PC-3 (cell line): ENCODE measurements at places on chromosomes 1 and 21.

DNA sequence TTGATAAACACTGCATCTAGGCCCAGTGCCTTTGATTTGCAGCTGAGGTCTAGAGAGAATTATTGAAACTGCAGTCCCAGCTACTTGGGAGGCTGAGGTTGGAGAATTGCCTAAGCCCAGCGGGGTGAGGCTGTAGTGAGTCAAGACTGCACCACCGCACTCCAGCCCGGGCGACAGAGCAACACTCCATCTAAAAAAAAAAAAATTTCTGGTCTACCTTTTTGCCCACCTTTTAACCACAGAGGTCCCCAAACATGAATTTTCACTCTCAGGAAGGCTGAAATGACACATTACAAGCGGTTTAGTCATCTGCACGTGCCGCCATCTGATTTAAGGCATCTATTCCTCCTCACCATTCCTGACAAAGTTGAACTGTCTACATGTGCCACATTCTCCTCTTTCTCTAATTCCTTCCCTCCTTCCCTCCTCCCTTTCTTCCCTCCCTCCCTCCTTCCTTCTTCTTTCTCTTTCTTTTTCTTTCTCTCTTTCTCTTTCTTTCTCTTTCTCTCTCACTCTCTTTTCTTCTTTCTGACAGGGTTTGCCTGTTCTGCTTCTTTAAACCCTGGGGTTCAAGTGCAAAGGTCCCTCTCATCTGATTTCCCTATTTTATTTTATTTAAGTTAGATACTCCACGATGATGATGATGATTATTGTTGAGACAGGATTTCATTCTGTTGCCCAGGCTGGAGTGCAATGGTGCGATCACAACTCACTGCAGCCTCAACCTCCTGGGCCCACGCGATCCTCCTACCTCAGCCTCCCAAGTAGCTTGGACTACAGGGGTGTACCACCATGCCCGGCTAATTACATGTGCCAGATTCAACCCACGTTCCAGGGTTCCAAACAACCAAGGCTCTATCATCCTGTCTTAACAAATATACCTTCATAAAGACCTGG, 3.0 kb upstream of the SOD1 start:
- peaks cover 27% of the 10 kb centered on the region for H3K4me1 ChIP-seq
- H3K27ac ChIP-seq, result no peak overlapping the region
- no peak overlapping the region for H3K4me3 ChIP-seq
- peak; percentile 55 for DNase-seq
- H3K36me3 ChIP-seq, result peaks cover under 1% of the 10 kb centered on the region; the same call in 1 of the 2 replicates

DNA sequence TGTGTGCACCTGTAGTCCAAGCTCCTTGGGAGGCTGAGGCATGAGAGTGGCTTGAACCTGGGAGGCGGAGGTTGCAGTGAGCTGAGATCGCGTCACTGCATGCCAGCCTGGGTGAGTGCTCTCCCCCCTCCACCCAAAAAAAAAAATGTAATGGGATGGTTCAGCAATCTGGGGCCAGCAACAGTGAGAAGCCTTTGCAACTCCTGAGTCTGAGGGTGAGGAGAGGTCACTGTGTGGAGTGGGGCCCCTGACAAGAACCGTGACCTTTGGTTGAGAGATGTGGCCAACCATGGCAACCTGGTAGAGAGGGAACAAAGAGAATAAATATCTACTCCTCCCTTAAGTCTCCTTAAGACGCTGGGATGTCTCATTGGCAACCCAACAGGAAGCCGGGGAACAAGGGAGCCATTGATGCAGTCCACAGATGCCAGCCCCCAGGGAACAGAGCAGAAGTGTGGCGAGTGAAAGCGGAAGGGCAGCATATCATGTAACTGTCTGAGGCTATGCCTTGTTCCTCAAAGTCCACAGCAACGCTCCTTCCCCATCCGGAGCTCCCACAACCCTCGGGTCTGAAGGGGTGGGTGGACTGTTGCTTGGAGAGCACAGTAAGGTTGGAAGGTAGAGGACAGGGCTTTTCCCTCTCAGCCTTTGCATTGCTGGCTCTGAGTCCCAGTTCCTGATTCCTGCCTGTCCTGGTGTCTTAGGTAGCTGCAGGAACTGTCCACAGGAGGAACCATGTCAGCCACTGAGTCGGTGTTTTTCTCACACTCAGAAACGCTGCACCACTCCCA, 8.3 kb downstream of the TRNP1 start:
- H3K4me3 ChIP-seq, result no peak overlapping the region
- H3K27me3 ChIP-seq, result no peaks in the 10 kb centered on the region
- H3K27ac ChIP-seq, result peak overlapping the region; percentile 30
- peaks cover 64% of the 10 kb centered on the region for H3K4me1 ChIP-seq
- peaks cover 4% of the 10 kb centered on the region; the same call in 1 of the 2 replicates for H3K36me3 ChIP-seq
- DNase-seq, result peak; percentile 46

DNA sequence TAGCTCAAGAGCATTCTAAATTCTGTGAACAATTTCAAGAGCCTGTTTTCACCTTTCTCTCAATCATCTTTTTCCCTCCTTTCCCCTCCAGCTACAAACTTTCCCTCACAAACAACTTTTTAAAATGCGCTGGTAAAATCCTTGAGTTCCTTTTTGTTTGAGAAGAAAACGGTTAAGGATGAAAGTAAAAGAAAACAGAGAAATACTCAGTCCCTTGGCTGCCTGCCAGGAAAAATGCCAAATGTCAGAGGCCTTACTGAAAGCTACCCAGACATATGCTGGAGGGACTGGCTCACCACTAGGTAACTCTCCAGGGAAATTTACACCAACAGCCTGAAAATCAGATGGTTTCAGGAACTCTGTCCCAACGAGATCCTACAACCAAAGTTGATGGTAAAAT, 11.0 kb upstream of the SERBP1 start:
- H3K4me3 ChIP-seq, result no peak overlapping the region
- H3K27ac ChIP-seq, result no peak overlapping the region
- peak; percentile 35 for DNase-seq
- no peaks in the 10 kb centered on the region for H3K4me1 ChIP-seq
- no peaks in the 10 kb centered on the region for H3K27me3 ChIP-seq
- H3K36me3 ChIP-seq, result no peaks in the 10 kb centered on the region

DNA sequence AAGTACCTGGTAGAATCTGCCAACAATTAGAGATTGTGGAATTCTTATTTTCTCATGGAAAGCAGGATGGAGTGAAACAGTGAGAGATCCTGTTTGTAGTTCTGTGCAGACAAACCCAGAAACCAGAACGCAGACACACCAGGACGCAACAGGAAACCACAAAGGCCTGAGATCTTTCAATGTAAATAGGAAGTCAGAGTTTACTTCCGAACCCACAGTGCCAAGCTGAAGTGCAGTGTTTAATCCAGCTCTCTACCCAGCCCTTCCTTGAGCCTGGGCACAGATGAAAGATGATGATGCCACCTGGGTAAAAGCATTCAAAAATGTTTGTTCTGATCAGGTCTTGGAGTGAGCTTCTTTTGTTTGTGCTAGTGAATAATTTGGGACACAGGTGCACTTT, 244.2 kb upstream of the HOOK1 start:
- no peaks in the 10 kb centered on the region for H3K27me3 ChIP-seq
- no peak overlapping the region for H3K4me3 ChIP-seq
- H3K36me3 ChIP-seq, result no peaks in the 10 kb centered on the region
- peaks cover 16% of the 10 kb centered on the region for H3K4me1 ChIP-seq

DNA sequence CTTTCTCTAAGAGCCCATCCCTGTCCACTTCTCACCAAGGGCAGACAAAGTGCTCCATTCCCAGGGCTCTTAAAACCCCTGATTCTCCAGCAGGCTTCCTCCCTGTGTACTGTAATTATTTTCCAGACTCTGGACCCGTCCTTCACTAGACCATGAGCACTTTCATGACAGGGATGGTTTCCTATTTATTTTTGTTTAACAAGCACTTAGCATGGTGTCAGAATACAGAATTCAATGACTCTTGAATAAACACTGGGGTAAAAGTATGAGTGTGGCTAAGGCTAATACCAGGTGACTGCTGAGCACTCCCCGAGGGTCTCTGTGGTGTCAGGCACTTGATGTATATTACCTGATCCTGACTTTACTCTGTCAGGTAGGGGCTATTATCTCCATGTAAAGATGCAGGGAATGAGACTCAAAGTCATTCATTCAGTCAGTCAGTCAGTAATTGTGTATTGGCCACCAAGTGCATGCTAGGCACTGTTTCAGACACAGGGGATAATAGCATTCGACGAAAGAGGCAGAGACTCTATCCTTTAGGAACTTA, 47.2 kb downstream of the C1orf21 start:
- no peaks in the 10 kb centered on the region for H3K27me3 ChIP-seq
- H3K4me1 ChIP-seq, result no peaks in the 10 kb centered on the region
- no peak overlapping the region for H3K27ac ChIP-seq
- H3K4me3 ChIP-seq, result no peak overlapping the region
- H3K36me3 ChIP-seq, result no peaks in the 10 kb centered on the region

- H3K27ac ChIP-seq, result no peak overlapping the region
- no peak for DNase-seq
- no peak overlapping the region for H3K4me3 ChIP-seq
- H3K4me1 ChIP-seq, result peaks cover 51% of the 10 kb centered on the region
- no peaks in the 10 kb centered on the region for H3K36me3 ChIP-seq
- no peaks in the 10 kb centered on the region for H3K27me3 ChIP-seq
Measured at GRCh38 chr1:60942896-60943638, 139.3 kb upstream of the NFIA start.

DNA sequence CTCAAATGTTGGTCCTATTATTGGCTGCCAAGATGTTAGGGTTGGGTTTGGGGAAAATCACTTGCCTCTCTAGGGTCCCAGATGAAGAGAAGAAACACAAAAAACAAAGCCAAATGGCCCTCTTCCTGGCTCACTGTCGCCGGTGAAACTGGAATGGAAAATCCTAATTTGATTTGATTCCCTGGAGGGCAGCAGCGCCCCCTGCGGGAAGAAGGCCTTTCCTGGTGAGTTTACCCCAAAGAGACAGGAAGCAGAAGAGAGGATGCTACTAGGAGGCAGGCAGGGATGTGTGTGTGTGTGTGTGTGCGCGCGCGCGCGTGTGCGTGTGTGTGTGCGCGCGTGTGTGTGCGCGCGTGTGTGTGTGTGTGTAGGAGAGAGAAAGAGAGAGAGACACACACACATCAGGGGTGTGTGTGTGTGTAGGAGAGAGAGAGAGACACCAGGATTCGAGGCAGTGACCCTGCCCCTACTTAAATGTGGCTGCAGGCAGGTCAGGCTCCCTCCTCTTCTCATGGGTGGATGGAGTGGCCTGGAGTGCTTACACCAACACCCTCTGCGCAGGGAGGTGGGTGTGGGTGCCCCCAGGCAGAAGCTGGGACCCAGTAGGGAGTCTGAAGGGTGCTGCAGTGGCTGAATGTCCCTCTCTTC, 3.1 kb upstream of the SELENON start:
- H3K4me1 ChIP-seq, result peaks cover 16% of the 10 kb centered on the region; the same call in 1 of the 2 replicates
- peak overlapping the region; percentile 12; the same call in 1 of the 2 replicates for H3K4me3 ChIP-seq
- no peak overlapping the region for H3K27ac ChIP-seq
- H3K27me3 ChIP-seq, result no peaks in the 10 kb centered on the region
- no peaks in the 10 kb centered on the region for H3K36me3 ChIP-seq

- peak; percentile 37 for DNase-seq
- H3K27me3 ChIP-seq, result no peaks in the 10 kb centered on the region
- no peaks in the 10 kb centered on the region for H3K4me1 ChIP-seq
- H3K27ac ChIP-seq, result no peak overlapping the region
Measured at GRCh38 chr1:248047008-248047407, 372 bp downstream of the OR2L3 start.

GRCh38 chr1:65213271-65214023, 65.4 kb downstream of the AK4 start:
- no peaks in the 10 kb centered on the region for H3K36me3 ChIP-seq
- H3K27me3 ChIP-seq, result no peaks in the 10 kb centered on the region
- no peak for DNase-seq
- H3K4me1 ChIP-seq, result no peaks in the 10 kb centered on the region

DNA sequence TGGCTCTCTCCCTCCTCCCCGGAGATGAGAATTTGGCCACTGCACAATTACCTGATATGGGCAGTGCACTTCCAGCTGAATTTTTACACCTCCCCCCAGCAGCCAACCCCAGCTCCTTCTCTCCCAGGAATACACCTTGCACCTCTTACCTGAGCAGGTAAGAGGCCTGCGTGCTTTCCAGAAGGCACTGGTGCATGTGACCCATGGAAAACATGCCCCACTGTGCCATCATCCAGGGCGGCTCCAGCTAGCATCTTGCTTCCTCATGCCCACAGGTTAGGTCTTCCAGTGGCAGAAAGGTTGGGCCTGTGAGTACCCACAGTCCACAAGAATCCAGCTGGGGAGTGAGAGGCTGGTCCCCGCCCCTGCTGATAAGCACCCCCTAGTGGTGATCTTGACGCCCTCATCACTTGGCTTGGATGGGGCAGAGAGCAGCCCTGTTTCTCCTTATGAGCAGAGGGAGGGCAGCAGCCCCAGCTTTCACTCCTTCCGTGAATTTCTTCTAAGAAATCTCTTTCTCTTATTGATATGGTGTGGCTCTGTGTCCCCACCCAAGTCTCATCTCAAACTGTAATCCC, 57.8 kb downstream of the EDARADD start:
- no peaks in the 10 kb centered on the region for H3K4me1 ChIP-seq
- H3K27ac ChIP-seq, result no peak overlapping the region
- H3K36me3 ChIP-seq, result no peaks in the 10 kb centered on the region
- DNase-seq, result peak; percentile 13
- no peak overlapping the region for H3K4me3 ChIP-seq

- H3K36me3 ChIP-seq, result no peaks in the 10 kb centered on the region
- no peak overlapping the region for H3K4me3 ChIP-seq
- no peaks in the 10 kb centered on the region for H3K4me1 ChIP-seq
Measured at GRCh38 chr21:44462834-44463200, 7.5 kb downstream of the LRRC3 start.

DNA sequence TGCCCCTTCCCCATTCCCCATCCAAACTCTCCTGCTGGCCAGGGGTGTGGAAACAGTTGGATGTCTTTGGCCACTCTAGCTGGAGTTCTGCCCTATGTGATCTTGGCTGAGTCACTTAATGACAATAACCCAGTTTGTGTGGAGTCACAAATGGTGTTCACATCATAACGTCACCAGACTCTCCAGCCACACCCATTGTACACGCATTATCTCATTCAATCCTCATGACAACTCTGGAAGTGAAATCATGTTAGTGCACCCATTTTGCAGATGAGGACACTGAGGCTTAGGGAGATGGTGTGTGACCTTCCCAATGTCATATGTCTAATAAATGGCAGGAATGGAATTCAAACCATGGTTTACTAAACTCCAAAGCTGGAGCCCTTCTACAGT, 1.2 kb upstream of the CDA start:
- no peaks in the 10 kb centered on the region for H3K36me3 ChIP-seq
- H3K4me3 ChIP-seq, result no peak overlapping the region
- DNase-seq, result peak; percentile 77

GRCh38 chr1:47161298-47162040, 24.2 kb downstream of the CYP4A22 start:
- H3K27me3 ChIP-seq, result no peaks in the 10 kb centered on the region
- no peak overlapping the region for H3K27ac ChIP-seq
- H3K4me1 ChIP-seq, result no peaks in the 10 kb centered on the region; the same call in 1 of the 2 replicates

GRCh38 chr1:186454981-186455380, 5.9 kb downstream of the PDC start:
- H3K4me3 ChIP-seq, result no peak overlapping the region
- no peaks in the 10 kb centered on the region for H3K36me3 ChIP-seq
